ENCODE measurements at places on chromosomes 5 and 9. TPM values are rescaled to one million over a fixed set of nuclear protein-coding genes. Genes with fewer than 3 reads are reported as not detected.
A peak's percentile ranks its signal among the peaks of the same experiment; 100 is the strongest.

DNA sequence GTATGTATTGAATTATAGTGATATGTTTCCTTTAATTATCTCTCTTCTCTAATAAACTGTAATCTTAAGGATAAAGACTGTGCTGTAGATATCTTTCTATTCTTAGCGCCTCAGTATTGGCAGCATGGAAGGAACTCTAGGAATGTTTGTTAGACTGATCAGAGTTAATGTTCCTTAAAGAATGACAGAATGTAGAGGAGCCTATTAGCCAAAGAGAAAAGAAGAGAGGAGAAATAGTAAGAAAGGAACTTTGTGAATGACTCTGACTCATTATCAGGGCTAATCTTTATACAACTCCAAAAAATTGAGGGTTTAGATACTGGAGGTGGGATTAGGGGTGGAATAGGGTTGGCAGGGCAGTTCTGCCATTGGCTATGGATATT, 59.0 kb upstream of the NUDT12 start:
- DNase-seq, result no peak

- no peak for DNase-seq
Observed at GRCh38 chr5:147732291-147732883, 50.1 kb downstream of the JAKMIP2 start.

DNA sequence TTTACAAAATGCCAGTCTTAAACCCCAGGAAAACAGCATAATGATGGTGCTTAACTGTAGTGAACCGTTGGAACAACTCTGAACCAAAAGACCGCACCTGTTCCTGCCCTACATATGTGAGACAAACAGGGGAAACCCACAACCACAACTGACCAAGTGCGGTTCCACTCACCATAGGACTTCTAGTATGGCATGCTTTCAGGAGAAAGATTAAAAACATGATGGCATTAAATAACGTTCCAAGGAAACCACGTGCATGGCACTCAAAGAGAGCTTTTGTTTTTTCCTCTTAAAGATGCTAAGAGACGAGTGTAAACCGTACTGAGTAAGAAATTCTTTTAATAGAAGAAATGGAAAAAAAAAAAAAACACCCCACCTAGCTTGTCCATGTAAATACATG, 119.8 kb downstream of the SSBP2 start:
- no peak for DNase-seq

GRCh38 chr5:89267788-89268187, 384.8 kb upstream of the MEF2C start:
- no peak for DNase-seq

- no peak for DNase-seq
Observed at GRCh38 chr5:1959231-1959630, 76.5 kb upstream of the IRX4 start.

GRCh38 chr9:14616188-14616982, 76.8 kb downstream of the ZDHHC21 start:
- no peak for DNase-seq

DNA sequence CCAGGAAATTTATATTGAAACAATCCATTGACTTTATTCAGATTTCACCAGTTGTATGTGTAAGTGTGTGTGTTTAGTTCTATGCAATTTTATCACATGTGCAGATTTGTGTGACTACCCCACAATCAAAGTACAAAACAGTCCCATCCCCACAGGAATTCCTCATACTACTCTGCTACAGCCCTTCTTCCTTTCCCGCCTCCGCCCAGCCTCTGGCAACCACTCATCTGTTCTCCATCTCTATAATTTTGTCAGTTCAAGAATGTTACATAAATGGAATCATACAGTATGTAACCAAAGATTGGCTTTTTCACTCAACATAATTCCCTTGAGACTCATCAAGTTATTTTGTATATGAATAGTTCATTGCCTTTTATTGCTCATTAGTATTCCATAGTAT, 289.1 kb downstream of the GADD45G start:
- DNase-seq, result no peak

GRCh38 chr5:163916376-163916775, 411.0 kb downstream of the MAT2B start:
- DNase-seq, result no peak

GRCh38 chr5:124089578-124089977, 577.6 kb downstream of the CSNK1G3 start:
- no peak for DNase-seq

DNA sequence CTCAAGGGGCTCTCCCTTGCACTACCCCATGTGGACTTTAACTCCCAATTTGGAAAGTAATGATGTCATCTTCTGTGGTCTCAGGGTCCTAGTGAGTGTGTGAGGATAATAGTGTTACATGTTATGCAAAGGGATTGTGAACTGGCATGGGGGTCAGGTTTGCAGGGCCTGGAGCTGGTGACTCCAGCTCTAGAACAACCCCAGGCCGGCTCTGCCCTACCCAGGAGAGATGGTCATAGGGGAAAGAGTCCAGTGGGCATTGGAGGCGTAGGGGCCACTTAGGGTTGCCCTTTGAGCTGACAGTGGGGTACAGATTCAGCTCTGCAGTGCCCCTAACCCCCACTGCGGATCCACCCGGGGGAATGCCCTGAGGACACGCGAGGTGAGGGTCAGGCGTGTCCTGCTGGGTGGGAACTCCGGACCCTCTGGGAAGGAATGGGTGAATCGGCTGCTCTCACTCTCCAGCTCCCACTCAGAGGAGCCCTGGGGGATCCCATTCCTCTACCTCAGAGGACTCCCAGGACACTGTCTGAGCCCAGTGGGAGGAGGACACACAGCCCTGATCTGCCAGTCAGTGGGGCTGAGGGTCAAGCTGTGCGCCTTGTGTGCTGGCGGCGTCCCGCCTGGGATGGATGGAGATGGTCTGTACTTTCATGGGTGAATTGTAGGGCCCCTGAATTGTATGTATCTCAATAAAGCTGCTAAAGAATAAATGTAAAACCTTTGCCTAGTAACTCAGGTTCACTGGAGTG, 2.5 kb upstream of the NKD2 start:
- DNase-seq, result peak; percentile 13

- DNase-seq, result no peak
Observed at GRCh38 chr5:30040488-30041118, 1152.9 kb upstream of the CDH6 start.

GRPEL2 gene
- total RNA-seq, result 7.2 TPM

SLC36A2 gene
- not detected for total RNA-seq

PCDHB6 gene
- 0.49 TPM for total RNA-seq

SPATA31A3 gene
- not detected for total RNA-seq

TYRP1 gene
- not detected for total RNA-seq

NOXA1 gene
- 6.6 TPM for total RNA-seq

GCNT1 gene
- total RNA-seq, result 5.4 TPM

Data from pancreas (tissue), 10 donors.